ENCODE measurements at places on chromosomes 13 and 19.

- no peak for DNase-seq
Measured at GRCh38 chr13:84917252-84917878, 881.9 kb downstream of the SLITRK6 start.

DNA sequence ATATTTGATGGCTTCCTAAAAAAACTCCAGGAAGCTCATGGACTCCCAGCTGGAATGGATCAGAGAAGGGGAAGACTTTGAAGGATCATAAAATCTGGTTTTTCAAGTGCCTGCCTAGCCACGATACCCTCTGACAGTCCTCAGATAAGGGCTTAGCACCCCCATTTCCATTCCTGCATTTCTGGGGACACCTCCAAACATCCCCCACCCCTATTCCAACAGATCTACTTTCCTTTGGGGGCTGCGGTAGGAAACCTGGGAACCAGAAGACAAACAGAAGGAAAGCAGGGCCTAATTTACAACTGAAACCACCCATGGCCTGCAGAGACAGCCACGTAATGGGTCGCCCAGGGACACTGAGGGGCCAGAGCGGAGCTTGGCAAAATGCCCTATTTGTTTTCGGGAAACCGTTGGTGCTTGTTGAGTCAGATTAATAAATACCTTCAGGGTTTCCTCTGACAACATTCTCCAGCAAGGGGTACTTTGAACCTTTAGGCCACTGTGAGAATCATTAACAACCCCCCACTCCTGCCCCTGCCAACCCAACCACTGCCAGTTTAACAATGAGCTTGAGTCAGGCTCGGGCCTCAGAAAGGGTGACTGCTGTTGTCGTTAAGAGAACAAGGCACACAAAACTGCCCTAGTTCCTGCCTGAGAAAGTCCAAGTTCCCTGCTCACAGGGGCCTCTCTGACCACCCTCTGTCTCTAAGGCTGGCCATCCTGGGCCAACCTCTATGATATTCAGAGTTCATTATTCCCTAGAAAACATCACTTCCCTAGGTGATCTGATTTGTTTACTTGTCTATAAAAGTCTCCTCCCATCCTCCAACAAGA, 23.5 kb downstream of the RHPN2 start:
- DNase-seq, result no peak

GRCh38 chr19:35497406-35497805, 7.1 kb upstream of the KRTDAP start:
- no peak for DNase-seq

DNA sequence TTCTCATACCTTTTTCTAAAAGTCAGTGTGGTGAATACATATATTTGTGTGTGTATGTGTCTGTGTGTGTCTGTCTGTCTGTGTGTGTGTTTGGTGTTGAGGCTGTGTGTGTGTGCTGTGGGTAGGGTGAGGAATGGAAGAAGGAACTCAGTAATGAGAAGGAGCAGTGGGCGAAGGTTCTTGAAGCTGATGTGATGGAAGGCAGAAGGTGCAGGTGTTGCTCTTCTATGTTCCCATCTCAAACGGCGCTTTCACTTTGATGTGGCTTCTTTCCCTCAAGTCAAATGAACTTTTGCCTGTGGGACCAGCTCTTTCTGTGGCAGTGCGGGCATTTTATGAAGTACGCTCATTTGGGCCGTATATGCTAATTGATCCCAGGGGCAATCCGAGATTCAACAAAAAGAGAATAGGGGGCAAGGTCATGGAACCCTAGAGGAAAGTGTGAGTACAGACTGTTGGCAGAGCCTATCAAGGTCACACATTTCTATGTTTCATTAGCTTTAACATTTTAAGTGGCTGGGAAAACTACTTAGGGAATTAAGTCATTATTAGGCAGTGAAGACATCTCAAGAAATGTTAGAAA, 15.2 kb downstream of the BIVM start:
- DNase-seq, result no peak

- no peak for DNase-seq
Measured at GRCh38 chr13:26024558-26024957, 27.3 kb downstream of the SHISA2 start.

GRCh38 chr19:24033963-24034342, 53.0 kb upstream of the ZNF254 start:
- no peak for DNase-seq

Measured in skeletal muscle cell (primary cell).